Fibroblast of lung (primary cell): ENCODE measurements at places on chromosomes 2 and 18. TPM values are rescaled to one million over a fixed set of nuclear protein-coding genes. Genes with fewer than 3 reads are reported as not detected.

DNA sequence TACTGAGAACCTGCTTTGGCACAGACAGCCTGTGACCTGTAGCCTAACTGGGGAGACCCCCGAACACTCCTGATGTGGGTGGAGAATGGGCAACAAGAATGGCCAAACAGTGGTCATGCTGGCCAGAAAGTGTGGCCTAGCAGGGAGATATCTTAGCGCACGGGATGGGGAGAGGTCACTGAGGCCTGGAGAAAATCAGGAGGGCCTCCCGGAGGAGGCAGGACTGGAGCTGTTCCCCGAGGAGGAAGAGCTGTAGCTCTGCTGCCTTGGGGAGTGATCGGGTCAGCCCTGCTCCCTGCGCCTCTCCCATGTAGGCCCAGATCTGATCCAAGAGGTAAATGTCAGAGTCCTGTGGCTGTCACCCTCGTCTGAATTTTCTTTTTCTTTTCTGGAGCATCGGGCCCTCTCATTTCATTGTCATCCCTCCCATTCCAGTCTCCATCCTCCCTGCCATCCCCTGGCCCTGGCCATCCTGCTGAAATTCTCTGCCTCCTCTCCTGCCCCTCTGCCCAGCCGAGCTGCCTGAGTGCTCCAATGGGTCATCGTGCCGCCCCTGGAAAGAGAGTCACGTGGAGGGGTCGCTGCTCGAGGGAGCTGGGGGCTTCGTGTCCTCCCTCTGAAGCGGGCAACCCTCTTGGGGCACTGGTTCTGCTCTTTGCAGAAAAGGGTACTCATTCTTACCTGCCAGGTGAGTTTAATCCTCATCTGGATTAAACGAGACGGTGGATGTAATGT, 242.9 kb downstream of the HAUS1 start:
- H3K36me3 ChIP-seq: no peaks in the 10 kb centered on the region
- H3K27ac ChIP-seq: no peak overlapping the region
- no peak overlapping the region for H3K4me3 ChIP-seq
- no peaks in the 10 kb centered on the region for H3K27me3 ChIP-seq
- H3K4me1 ChIP-seq: no peaks in the 10 kb centered on the region

- H3K36me3 ChIP-seq: no peaks in the 10 kb centered on the region
- no peak overlapping the region for H3K4me3 ChIP-seq
- no peaks in the 10 kb centered on the region for H3K4me1 ChIP-seq
- no peak overlapping the region for H3K27ac ChIP-seq
Observed at GRCh38 chr2:235220331-235220730, 268.5 kb downstream of the SH3BP4 start.

- DNase-seq: peak; percentile 56
- no peaks in the 10 kb centered on the region for H3K4me1 ChIP-seq
- no peaks in the 10 kb centered on the region for H3K27me3 ChIP-seq
- peaks cover 2% of the 10 kb centered on the region for H3K36me3 ChIP-seq
Observed at GRCh38 chr2:11270891-11271290, 73.5 kb downstream of the ROCK2 start.

- no peaks in the 10 kb centered on the region for H3K4me1 ChIP-seq
- H3K27me3 ChIP-seq: no peaks in the 10 kb centered on the region
- H3K36me3 ChIP-seq: no peaks in the 10 kb centered on the region
- no peak overlapping the region for H3K27ac ChIP-seq
- no peak overlapping the region for H3K4me3 ChIP-seq
Observed at GRCh38 chr2:65781756-65782155, 349.4 kb upstream of the SPRED2 start.

DNA sequence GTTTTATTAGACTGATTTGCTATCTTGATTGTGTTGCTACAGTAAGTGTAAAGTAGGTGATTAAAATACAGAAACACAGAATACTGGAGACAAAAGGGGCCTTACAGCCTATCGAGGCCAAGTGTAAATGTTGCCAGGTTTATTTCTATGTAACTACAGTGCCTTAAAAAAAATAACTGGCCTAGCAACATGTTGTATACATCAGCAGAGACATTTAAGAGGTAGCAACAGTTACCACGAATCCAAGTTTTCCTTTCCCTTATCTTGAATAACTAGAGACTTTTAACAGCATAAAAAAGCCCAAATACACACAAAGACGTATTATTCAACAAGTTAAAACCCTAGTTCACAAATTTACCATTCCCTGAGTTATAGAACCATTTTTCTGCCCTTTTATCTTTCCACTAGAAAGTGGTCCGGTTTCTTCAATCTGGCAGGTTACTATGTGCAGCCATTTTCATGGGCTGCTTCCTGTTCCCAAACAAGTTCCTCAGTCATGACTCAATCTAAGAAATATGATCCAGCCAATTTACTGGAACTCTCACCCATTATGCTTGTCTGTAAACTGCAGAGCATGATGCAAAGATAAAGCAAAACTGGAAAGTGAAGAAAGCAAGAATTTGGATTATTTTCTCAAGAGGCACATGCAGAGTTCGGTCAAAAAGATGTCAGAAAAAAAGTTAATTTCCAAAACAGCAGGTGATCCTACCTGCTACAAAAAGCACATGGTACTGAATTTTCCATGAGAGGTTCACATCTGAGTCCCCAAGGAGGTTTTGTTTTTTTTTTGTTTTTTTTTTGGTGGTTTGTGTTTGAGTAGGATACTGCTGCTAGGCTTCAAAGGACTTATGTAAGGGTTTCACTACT, 22.2 kb downstream of the NFE2L2 start:
- H3K27ac ChIP-seq: peak overlapping the region; percentile 85
- H3K4me1 ChIP-seq: peaks cover 42% of the 10 kb centered on the region
- peak overlapping the region; percentile 40 for H3K4me3 ChIP-seq
- H3K27me3 ChIP-seq: no peaks in the 10 kb centered on the region

DNA sequence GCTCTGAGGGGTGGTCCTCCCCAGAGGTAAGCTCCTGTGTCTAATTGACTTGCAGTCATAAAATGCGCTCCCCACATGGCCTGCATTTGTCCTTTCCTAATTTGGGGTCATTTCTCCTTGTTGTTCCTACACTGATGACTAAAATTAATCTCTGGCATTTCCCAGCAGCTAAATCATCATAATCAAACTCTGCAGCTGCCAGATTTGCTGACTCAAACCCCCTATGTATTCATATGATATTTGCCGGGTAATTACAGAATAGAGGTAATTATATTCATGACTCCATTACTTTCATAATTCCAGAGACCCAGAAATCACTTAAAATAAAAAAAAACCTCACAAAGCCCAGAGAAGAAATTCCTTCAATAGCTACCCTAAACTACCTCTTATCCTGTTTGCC, 331.4 kb upstream of the KLHL29 start:
- no peak overlapping the region for H3K27ac ChIP-seq
- no peaks in the 10 kb centered on the region for H3K27me3 ChIP-seq
- no peaks in the 10 kb centered on the region for H3K4me1 ChIP-seq
- no peak for DNase-seq
- no peak overlapping the region for H3K4me3 ChIP-seq

COL4A4 gene
- total RNA-seq: 0.17 and 0.51 TPM in 2 replicates

DPY30 gene
- 50.5 and 69.9 TPM in 2 replicates for total RNA-seq

ALK gene
- total RNA-seq: under 0.01 TPM in 2 replicates

DLX1 gene
- not detected in 2 replicates for total RNA-seq

WDR43 gene
- total RNA-seq: 71.5 and 80.9 TPM in 2 replicates

CHRND gene
- not detected in 2 replicates for total RNA-seq
